CD8-positive, alpha-beta T cell (primary cell): ENCODE measurements at places on chromosomes 1 and 21.

- DNase-seq = no peak
Observed at GRCh38 chr1:61135291-61135690, 52.9 kb downstream of the NFIA start.

GRCh38 chr1:10905841-10906655 lies 106.4 kb upstream of the TARDBP start:
- no peak for DNase-seq

DNA sequence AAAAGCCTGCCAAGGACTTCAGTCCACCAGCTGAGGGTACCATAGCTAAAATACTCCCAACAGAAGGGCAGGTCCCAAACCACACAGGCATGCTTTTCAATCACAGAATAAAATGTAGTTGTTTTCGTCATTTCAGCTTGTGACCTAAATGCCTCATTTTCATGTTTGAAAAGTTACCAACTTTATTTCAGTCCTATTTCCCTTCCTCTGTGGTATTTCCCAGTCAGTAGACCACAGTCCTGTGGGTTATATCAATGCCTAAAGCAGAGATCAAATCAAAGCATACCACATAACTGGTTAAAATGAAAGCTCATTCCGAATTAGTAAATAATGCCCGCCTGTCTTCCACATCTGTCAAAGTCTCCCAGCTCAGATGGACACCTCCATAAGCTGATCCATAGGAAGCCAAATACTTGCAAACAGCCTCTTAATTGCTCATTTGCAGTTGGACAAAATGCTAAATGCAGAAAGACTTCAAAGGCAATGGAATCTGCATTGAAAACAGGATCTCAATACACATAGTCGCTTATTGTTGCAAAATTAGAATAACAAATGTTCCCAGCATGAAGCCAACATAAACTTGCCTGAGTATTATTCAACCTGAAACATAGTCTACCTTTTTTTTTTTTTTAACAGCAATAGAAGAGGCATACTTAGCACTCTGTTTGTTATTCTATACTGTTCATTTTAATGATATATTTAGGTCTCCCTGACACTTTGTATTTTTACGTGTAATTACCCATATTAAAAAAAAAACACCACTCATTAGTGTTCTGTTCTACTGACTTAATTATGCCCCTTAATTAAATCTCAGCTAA lies 53.9 kb downstream of the NR5A2 start:
- no peak for DNase-seq

DNA sequence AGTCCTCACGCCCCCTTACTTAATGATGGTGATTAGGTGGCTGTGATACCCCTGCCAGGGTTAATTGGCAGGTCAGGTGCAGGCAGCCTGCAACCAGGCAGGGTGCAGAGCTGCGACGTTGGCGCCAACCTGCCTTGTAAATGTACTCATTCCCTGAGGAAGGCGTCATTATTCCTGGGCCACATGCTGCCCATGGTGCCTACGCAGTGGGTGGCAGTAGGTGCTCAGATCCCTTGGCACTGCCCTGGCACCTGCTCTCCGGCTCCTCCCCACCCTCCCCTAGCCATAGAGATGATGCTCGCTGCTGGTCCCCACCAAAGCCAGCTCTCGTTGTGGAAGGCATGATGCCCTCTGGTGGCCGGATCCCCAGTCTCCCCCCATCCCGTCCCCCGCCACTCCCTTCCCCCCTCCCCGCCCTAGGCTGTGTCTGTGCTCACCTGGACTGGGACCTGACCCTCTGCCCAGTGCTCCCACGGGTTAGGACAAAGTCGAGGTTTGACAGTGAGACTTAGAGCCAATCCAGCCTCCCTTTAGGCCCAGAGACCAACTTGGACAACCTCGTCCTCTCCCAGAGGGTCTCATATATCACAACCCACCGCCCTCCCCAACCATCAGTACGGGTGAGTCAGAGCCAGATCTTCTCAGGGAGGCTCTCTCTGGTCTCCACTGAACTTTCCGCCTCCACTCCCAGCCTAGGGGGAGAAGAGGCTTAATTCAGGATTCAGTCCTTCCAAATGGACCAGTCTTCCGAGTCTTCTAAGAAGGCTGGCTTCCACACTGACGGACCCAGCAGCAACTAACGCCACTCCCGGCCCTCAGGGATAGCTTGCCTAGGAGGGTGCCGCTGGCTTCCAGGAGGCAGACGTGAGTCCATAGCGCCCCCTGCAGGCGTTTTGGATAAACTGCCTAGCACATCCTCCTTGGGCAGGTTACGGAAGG lies 5.7 kb downstream of the KRTCAP2 start:
- DNase-seq = peak; percentile 78

DNA sequence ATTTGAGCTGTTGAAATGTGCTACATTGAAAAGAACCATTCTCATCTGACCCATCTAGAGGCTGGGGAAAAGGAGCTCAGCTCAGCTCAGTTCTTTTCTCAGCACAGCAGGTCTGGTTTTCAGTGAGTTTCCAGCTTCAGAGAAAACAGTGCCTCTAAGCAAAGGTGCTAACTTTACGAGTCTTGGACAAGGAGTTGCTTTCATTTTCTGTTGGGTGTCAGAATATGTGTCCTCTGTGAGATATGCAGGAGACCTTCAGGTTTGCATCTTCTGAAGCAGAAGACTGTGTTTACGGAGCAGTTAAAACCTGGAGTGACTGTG lies 321.3 kb upstream of the USP24 start:
- DNase-seq = no peak

GRCh38 chr1:198496216-198497143 lies 44.0 kb downstream of the ATP6V1G3 start:
- DNase-seq = no peak

DNA sequence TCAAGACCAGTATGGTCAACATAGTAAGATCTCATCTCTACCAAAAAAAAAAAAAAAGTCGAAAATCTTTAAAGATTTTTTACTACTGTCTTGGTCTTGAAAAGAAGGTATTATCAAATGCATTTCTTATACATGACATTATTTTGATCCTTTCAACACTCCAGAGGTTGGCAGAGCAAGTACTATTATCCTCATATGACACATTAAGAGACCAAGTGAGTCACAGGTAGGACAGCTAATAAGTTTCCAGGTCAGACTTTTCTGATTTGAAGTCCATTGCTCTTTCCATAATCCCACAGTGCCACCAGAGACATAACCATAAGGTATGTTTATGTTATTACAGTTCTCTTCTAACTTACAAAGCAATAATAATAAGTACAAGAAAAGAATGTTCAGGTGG lies 15.2 kb downstream of the DBT start:
- DNase-seq = no peak

DNA sequence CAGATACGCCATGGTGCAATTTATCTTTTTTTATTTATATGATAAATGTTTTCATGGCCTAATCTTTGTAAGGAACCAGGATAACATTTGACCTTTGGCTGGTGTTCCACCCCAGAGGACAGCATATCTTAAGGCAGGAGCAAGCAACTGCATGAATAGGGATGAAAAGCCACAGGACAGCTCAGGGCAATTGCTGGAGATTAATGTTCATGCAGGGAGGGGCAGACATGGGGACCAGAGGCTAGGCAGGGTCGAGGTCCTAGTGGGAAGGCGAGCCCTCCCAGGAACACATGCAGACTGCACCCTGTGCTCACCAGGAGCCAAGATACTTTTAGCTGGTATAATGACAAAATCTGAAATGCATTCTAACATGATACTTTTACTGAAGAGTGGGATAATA lies 74.4 kb upstream of the HAO2 start:
- DNase-seq = no peak

DNA sequence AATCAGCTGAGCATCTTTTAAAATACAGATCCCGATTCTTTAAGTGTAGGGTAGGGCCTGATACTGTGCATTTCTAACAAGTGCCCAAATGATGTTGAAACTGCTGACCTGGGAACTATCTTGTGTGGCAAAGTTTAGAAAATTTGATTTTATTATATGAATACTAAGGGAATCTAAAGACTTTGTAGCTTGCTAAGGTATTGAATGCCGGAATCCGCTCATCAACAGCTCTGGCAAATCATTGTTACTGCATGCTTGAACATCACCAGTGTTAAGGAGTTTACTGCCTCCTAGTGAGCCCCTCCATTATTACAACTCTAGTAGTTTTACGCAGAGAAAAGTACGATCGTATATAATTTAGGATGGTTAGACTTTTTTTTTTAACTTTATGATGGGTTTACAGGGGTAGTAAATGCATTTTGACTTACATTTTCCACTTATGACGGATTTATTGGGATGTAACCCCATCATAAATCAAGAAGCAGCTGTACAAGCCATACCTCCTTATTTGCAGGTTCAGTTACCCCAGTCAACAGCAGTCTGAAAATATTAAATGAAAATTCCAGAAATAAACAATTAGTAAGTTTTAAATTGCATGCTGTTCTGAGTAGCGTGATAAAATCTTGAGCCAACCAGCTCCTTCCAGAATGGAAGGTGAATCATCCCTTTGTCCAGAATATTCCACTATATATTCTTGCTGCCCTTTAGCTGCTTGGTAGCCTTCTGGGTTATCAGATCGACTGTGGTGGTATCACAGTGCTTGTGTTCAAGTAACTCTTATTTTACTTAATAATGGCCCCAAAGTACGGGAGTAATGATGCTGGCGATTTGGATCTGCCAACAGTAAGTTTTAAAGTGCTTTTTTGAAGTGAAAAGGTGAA lies 892 bp downstream of the TYW3 start:
- no peak for DNase-seq

- peak; percentile 30 for DNase-seq
Observed at GRCh38 chr21:43280949-43281633, 112.3 kb downstream of the CRYAA start.

GRCh38 chr1:22534951-22535350 lies 28.3 kb upstream of the EPHA8 start:
- no peak for DNase-seq

GRCh38 chr1:54743416-54744226 lies 20.7 kb downstream of the PARS2 start:
- DNase-seq = no peak

DNA sequence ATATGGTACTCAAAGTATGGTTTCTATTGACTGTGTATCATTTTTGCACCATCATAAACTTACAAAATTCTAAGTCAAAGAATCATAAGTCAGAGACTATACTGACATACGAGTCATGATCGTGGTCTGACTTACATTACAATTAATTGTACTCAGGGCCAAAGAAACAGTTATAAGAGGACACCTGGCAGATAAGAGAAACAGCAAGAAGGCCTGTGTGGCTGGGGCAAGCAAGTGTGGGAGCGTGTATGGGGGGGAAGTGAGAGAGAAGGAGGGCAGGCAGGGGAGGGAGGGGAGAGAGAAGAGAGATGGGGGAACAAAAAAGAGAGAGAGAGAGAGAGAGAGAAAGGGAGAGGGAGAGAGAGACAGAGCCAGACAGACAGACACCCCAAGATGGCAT lies 70.9 kb downstream of the RERE start:
- DNase-seq = no peak

- no peak for DNase-seq
Observed at GRCh38 chr1:45400049-45400448, 59.8 kb upstream of the MUTYH start.

- DNase-seq = no peak
Observed at GRCh38 chr1:42420911-42421585, 34.8 kb downstream of the ZMYND12 start.
